T-helper 2 cell treated with Interferon-gamma antibody and Interleukin-4, amounts not matched to agents 5 μg/mL and 100 μg/mL, for 36 hours (primary cell): ENCODE measurements at places on chromosomes 16 and 17.

DNA sequence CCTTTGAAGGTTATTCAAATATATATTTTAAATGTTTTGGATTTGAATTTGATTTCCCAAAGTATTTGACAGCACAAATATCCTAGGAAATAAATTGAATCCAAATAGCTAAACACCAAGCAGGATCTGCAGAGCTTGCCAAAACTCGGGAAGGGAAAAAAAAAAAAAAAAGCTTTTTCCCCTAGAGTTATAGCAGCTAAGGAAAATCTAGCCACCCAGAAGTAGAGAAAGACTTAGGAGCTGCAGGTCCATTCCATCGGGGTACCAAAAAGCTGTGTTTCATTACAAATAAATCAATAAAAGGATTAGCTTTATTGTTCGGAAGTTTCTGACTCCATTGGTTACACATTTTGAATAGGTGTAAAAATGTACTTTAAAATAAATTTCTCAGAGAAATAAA lies 19.3 kb downstream of the HSF5 start:
- no peak overlapping the region for H3K4me3 ChIP-seq
- H3K4me1 ChIP-seq, result no peaks in the 10 kb centered on the region
- H3K36me3 ChIP-seq, result no peaks in the 10 kb centered on the region
- no peak for DNase-seq
- H3K27me3 ChIP-seq, result peaks cover 2% of the 10 kb centered on the region

- peaks cover 2% of the 10 kb centered on the region for H3K27me3 ChIP-seq
- H3K36me3 ChIP-seq, result no peaks in the 10 kb centered on the region
- no peak overlapping the region for H3K27ac ChIP-seq
- no peaks in the 10 kb centered on the region for H3K4me1 ChIP-seq
- no peak overlapping the region for H3K4me3 ChIP-seq
Measured at GRCh38 chr16:86781046-86781445, 202.7 kb downstream of the FOXL1 start.

- no peaks in the 10 kb centered on the region for H3K27me3 ChIP-seq
- H3K4me3 ChIP-seq, result no peak overlapping the region
- H3K4me1 ChIP-seq, result peaks cover 35% of the 10 kb centered on the region
- no peak for DNase-seq
Measured at GRCh38 chr17:2405247-2405926, 4.5 kb upstream of the MNT start.

GRCh38 chr17:49670002-49670401 lies 7.9 kb downstream of the SPOP start:
- no peaks in the 10 kb centered on the region for H3K27me3 ChIP-seq
- DNase-seq, result no peak
- H3K36me3 ChIP-seq, result peaks cover 14% of the 10 kb centered on the region
- H3K4me1 ChIP-seq, result peaks cover 18% of the 10 kb centered on the region

DNA sequence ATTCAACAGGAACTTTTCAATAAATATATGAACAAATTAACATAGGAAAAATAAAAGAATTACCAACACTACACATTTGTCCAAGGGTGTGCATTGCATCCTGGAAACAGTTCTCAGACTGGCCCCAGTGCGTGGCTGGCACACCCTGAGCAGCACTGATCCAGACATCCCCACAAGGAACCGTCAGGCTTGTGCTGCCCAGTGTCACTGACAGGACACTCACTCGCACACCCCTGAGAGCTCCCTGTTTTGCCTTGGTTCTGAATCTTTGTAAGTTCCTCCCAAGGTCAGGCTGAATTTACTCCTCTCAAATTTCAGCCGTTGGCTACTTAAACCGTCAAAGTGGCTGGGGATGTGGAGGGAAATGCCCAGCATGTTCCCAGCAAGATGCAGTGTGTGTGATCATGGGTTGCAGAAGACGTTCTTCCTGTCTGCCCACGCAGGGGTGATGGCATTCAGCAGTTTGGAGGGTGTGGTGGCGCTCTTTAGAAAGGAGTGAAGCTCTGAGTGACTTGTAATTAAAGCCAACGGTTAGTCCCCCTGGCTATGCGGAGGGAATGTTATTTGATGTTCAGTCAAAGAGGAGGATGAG lies 1.7 kb downstream of the MT2A start:
- DNase-seq, result peak; percentile 90
- peaks cover 3% of the 10 kb centered on the region for H3K36me3 ChIP-seq
- H3K4me1 ChIP-seq, result peaks cover 63% of the 10 kb centered on the region
- no peaks in the 10 kb centered on the region for H3K27me3 ChIP-seq
- H3K4me3 ChIP-seq, result peak overlapping the region; percentile 94

- no peaks in the 10 kb centered on the region for H3K4me1 ChIP-seq
- H3K27ac ChIP-seq, result no peak overlapping the region
- peaks cover 51% of the 10 kb centered on the region for H3K36me3 ChIP-seq
- H3K4me3 ChIP-seq, result no peak overlapping the region
Measured at GRCh38 chr16:1667271-1667670, 10.8 kb upstream of the JPT2 start.

DNA sequence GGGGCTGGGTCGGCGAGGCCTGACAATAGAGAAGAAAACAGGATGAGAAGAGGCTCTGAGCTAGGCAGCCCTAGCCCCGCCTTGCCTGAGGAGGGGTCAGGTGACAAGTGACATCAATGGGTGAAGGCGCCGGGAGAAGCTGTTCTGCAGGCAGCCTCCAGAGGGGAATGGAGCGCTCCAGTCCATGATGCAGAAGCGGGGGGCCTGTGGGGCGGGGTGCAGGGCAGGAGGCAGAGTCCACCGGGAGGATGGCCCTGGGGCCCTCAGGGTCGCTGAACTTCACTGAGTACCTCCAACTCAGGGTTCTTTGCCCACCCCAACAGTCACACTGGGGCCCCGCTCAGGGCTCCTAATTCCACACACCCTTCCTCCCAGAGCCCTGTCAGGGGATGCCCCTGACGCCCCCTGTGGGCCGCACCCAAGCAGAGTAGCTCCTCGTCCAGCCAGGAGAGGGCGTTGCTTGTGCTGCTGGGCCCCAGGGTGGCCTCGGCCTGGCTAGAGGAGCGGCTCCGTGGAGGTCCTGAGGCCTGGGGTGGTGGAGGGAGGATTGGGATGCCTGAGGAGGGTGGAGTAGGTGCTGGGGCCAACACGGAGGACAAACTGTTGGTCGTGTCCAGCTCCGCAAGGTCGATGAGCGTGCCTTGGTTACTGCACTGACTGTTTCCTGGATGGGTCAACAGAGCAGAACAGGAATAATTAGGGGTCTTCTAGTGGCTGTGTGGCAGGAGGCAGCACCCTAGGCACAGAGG lies 20.8 kb downstream of the GGA3 start:
- no peak overlapping the region for H3K27ac ChIP-seq
- H3K27me3 ChIP-seq, result no peaks in the 10 kb centered on the region
- DNase-seq, result peak; percentile 26
- H3K4me1 ChIP-seq, result peaks cover 11% of the 10 kb centered on the region

DNA sequence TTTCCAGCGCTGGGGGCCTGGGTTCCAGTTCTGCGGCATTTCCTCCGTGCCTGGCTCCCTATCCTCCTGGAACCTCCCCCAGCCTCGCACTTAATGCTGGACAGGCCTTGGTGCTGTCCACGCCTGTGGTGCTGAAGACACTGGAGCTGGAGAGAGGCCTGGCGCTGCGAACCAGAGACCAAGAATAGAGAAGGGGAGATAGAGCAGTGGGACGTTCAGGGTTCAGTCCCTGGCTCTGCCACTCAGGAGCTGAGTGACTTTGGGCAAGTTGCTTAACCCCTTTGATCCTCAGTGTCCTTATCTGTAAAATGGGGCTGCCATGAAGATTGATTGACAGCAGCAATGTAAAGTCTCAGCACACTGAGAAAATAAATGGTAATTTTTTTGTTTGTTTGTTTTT lies 11.9 kb downstream of the SBK1 start:
- H3K4me3 ChIP-seq, result no peak overlapping the region
- peaks cover 3% of the 10 kb centered on the region for H3K27me3 ChIP-seq
- H3K36me3 ChIP-seq, result peaks cover 2% of the 10 kb centered on the region
- DNase-seq, result no peak

GRCh38 chr17:63113167-63113566 lies 147.1 kb downstream of the TANC2 start:
- H3K27ac ChIP-seq, result no peak overlapping the region
- no peaks in the 10 kb centered on the region for H3K27me3 ChIP-seq
- no peaks in the 10 kb centered on the region for H3K36me3 ChIP-seq
- H3K4me1 ChIP-seq, result no peaks in the 10 kb centered on the region

- no peaks in the 10 kb centered on the region for H3K4me1 ChIP-seq
- no peak overlapping the region for H3K27ac ChIP-seq
- H3K27me3 ChIP-seq, result no peaks in the 10 kb centered on the region
- DNase-seq, result no peak
Measured at GRCh38 chr16:59048876-59049275, 314.8 kb upstream of the GOT2 start.

DNA sequence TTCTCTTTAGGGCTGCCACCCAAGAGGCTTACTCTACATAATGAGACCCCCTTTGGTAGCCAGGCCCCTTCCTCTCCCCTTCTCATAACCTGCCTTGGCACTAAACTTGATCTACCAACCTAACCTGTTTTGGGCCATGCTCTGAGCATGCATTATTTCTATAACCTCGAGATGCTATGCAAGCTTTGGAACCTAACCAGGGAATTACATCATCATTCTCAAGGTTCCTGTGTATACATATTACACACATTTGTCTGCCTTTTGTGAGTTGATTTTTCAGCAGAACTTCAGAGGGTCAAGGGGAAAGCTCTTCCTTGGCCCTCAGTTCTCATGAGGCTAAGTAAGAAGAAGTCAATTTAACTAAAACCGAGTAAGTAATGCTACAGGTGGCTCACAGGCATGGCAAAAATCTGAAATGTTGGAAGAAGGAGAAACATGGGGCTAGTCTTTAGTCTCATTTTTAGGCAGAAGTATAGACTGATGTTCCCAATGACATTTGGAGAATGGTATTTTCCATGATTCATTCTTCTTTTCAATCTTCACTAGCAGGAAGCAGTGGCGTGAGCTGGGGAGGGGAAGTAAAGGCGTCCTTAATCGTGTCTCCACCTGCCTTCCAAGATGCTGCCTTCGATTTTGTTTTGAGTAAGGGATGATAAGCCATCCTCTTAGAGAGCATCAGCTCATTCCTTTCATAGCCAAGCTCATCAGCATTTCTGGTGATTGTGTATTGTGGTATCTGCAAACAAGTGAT lies 308.4 kb downstream of the ABCC12 start:
- H3K27ac ChIP-seq, result no peak overlapping the region
- H3K4me3 ChIP-seq, result no peak overlapping the region
- H3K27me3 ChIP-seq, result no peaks in the 10 kb centered on the region
- DNase-seq, result no peak
- no peaks in the 10 kb centered on the region for H3K36me3 ChIP-seq
- no peaks in the 10 kb centered on the region for H3K4me1 ChIP-seq

- H3K27ac ChIP-seq, result no peak overlapping the region
- peaks cover 4% of the 10 kb centered on the region for H3K27me3 ChIP-seq
- no peaks in the 10 kb centered on the region for H3K36me3 ChIP-seq
- no peak for DNase-seq
- no peaks in the 10 kb centered on the region for H3K4me1 ChIP-seq
- H3K4me3 ChIP-seq, result no peak overlapping the region
Measured at GRCh38 chr17:19331134-19331533, 31.4 kb downstream of the B9D1 start.

- no peak overlapping the region for H3K27ac ChIP-seq
- no peaks in the 10 kb centered on the region for H3K4me1 ChIP-seq
- H3K36me3 ChIP-seq, result peaks cover 8% of the 10 kb centered on the region
- H3K4me3 ChIP-seq, result no peak overlapping the region
- DNase-seq, result no peak
Measured at GRCh38 chr16:72023962-72024361, 15.4 kb downstream of the DHODH start.

GRCh38 chr17:39735882-39736281 lies 1.9 kb upstream of the GRB7 start:
- H3K27me3 ChIP-seq, result peaks cover 22% of the 10 kb centered on the region
- no peak overlapping the region for H3K27ac ChIP-seq
- H3K4me1 ChIP-seq, result peaks cover 10% of the 10 kb centered on the region
- DNase-seq, result no peak
- H3K36me3 ChIP-seq, result no peaks in the 10 kb centered on the region

DNA sequence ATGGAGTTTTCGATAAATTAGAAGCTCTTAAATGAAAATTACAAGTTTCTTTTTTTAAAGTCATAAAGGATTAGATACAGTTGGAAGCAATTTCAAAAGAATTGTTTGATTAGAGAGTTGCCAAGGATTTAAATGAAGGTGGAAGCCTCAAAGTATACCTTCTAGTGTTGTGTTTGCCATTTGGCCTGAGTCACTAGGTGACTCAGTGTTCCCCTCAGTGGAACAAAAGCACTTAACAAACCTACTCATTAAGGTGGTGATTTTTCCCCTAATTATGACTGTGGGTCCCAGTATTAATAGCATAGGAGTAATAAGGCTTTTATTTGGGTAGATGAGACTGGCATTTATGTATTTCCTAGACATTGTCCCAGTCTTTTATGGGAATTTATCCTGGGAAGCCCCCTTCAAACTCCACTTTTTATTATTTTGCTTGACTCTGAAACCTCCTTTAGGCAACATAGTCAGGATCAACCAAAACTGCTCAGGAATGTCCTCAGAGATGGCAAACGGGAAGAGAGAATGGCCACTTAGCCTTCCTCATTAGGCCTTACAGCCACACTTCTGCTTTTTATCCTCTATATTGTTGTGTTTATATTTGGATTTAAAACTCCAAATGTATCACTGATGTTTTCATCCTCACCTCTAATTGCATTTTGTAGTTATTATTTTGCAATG lies 161.0 kb downstream of the FTO start:
- H3K4me3 ChIP-seq, result no peak overlapping the region
- H3K36me3 ChIP-seq, result peaks cover 25% of the 10 kb centered on the region
- peak overlapping the region; percentile 19 for H3K27ac ChIP-seq
- DNase-seq, result peak; percentile 13
- H3K4me1 ChIP-seq, result peaks cover 29% of the 10 kb centered on the region

- no peaks in the 10 kb centered on the region for H3K27me3 ChIP-seq
- DNase-seq, result peak; percentile 32
- H3K4me3 ChIP-seq, result no peak overlapping the region
- H3K36me3 ChIP-seq, result peaks cover 20% of the 10 kb centered on the region
- H3K27ac ChIP-seq, result no peak overlapping the region
Measured at GRCh38 chr16:2919511-2920255, 8.0 kb downstream of the FLYWCH1 start.

DNA sequence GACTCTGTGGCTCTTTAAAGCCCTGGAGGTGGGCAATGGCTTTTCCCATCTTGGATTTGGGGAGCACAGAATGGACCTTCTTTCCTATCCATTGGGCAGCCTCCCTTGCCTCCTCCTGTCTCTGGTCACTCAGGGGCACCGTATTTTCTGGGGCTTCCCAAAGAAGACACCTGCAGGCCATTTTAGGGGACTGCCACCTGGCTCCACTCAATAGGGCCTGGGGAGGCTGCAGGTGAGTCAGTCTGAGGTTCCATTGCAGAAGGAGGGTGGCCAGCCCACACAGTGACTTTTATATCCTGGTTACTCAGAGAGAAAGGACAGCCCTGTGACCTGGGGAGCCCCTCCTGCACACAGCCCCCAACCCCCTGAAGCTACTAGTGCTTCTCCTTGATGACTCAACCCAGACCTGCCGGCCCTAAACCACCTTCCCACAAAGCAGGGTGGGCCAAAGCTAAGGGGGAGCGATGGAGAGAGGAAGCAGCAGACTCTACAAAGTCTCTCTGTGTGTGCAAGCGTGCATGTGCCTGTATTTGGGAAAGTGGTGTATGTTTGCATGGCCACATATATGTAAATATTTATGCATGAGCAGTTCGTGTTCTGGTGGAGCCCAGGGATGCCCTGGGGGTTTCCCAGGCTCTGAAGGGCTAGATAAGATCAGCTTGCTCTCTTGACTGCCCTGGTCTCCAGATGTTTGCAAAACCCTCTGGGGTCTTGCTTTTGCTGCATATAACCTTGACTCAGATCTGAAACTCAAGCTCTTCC lies 5.0 kb downstream of the CX3CL1 start:
- H3K36me3 ChIP-seq, result no peaks in the 10 kb centered on the region
